H9 (cell line): ENCODE measurements at places on chromosomes 16 and 17.

- DNase-seq: no peak
Observed at GRCh38 chr17:41530062-41531048, 2.2 kb upstream of the KRT19 start.

GRCh38 chr17:74768069-74768762 lies 7.9 kb downstream of the NAT9 start:
- no peak for DNase-seq

DNA sequence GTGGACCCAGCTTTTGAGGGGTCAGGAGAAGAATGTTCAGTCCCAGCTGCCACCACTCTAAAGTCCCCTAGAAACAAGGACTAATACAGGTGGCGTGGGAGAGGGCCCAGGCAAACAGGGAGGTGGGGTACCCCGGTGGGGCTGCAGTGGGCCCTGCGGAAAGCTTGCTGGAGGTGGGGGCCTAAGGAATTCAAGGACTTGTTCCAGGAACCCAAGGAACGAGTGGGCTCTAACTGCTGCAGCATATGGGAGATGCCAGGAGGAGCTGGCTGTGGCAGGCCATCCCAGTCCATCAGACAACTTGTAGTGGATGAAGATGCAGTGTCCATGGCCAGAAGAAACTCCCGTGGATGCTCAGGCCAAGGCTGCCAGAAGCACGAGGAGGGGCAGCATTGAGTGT lies 10.6 kb downstream of the SNX20 start:
- no peak for DNase-seq

DNA sequence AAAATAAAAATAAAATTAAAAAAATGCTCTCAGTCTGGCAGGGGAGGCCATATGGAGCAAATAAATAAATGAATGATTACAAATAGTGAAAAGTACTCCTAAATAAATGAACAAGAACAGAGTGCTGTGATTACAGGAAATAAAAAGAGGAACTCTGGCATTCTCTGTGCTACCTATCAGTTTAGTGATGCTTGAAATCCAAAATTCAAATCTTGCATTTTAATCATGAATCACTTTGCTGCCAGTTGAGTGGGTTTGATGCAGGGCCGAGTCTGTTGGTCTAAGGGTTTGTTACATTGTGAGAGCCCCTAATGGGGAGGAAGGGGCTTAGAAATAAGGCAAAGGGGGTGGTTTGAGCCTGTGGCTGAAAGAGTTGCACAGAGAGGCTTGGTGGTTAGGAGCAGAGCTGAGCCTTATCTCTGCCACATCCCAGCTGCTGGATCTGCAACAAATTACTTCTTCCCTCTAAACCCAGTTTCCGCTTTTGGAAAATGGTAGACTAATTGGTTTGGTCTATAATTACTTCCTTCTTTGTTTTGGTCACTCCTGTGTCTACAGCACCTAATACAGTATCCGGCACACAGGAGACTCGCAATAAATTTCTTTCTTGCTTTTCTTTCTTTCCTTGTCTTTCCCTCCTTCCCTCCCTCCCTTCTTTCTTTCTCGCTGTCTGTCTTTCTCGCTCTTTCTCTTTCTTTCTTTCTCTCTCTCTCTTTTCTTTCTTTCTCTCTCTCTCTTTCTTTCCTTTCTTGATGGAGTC lies 6.3 kb upstream of the ABCC1 start:
- no peak for DNase-seq

DNA sequence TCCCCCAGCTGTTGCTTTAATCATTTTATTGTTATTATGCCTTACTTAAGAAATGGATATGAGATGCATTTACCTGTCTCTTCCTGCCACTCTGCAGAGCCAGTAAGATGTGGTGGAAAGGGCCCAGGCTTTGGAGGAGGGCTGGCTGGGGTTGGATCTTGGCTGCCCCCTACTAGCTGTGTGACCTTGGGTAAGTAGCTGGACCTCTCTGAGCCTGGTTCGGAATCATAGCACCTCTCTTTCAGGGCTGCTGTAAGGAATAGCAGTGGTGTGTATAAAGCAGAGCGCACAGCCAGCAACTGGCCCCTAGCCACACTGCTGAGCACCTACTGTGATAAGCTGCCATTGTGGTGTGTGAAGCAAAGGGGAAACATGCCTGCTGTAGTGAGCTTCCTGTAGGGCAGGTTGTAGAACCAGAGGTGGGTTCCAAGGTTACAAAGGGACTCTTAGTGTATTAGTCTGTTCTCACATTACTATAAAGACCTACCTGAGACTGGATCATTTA lies 23.9 kb downstream of the MAPT start:
- no peak for DNase-seq

DNA sequence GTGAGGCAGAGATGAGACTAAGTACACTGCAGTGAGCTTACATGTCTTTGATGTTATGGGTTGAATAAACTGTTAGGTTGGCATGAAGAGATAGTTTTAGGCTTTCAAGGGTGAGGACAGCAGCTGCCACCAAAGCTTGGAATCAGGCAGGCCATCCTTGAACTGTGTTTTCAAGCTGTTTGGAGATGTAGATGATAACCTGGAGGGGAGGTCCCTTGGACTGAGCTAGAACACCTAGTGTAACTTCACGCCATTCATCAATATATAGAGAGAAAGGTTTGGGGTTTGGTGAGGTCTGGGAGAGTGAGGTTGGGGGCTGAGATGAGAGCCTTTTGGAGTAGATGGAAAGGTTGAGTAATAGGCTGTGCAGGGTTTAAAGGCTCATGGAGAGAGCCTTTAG lies 2447.0 kb downstream of the TP53TG3F start:
- DNase-seq: no peak

DNA sequence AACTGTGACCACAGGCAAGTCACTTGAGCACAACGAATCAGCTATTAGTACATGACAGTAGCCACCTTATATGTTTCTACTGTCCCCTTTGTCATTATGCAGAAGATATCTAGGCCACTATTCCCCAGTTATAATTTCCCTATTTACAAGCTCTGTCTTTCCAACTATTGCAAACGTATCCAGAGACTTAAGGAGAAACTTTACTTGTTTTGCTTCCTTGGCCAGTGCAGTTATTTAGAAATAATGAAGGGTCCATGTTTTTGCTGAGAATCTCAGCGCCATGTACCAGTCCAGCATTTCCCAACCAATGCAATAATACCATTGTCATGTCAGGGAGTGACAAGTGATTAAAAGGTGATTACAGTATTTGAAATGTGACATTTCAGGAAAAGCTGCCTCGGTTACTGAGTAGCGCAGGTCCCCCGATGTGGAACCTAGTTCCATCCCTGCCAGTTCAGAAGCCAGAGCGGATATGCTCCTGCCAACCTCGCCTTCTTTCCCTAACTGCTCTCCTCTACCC lies 743 bp downstream of the ZNF624 start:
- no peak for DNase-seq
